Cardiac fibroblast (primary cell): ENCODE measurements at places on chromosomes 5 and 9.

GRCh38 chr5:93644760-93645159, 61.7 kb downstream of the NR2F1 start:
- DNase-seq, result no peak

- DNase-seq, result no peak
These were observed 3.4 kb downstream of the HIGD2A start for GRCh38 chr5:176391999-176392398.

GRCh38 chr9:33818847-33819500, 2.0 kb downstream of the UBE2R2 start:
- DNase-seq, result peak; percentile 35

DNA sequence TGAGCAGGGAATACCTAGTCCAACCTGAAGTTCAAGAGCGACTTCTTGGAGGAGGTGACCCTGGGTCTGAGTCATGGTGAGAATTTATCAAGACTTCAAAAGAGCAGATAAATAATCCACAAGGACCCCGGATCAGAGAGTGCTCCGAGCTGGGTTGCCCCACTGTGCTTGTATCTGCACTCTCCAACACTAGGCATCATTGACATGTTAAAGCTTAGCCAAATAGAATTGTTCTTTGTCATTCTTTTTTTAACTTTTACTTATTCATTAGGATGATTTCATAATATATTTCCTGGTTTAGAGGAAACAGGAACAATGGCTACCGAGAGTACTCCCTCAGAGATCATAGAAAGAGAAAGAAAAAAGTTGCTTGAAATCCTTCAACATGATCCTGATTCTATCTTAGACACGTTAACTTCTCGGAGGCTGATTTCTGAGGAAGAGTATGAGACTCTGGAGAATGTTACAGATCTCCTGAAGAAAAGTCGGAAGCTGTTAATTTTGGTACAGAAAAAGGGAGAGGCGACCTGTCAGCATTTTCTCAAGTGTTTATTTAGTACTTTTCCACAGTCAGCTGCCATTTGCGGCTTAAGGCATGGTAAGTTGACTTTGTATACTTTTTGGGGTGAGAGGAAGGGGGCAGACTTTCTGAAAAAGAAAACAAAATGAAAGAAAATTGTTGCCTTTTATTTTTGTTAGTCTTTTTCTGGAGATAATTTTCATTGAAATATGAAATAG, at the start of gene CARD6:
Gene CARD6, plus strand, starts transcription at position 300 of the 738 bp plus-strand sequence. Its CDS starts 16 bp downstream, at position 316.
- DNase-seq, result peak; percentile 76

DNA sequence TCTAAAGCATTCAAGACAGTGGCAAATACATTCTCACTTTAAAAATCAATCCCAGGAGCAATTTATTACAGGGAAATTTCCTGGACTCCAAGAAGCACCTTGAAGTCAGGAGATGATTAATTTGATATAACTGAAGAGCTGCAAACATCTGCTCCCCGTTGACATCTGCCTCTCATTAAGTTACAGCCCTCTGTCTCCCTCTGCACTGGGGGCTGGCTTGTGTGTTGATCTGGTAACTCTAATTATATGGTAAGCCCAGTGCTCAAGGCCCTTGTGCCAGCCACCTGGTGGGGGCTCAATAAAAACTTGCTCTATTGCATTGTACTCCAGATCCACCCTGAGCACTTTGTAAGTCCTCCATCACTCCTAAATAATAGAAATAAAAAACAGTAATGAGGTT, 131.1 kb upstream of the ZNF462 start:
- no peak for DNase-seq

GRCh38 chr5:116374434-116374852, 200.2 kb downstream of the SEMA6A start:
- DNase-seq, result no peak

GRCh38 chr5:117889596-117889995, 1098.8 kb downstream of the DTWD2 start:
- DNase-seq, result peak; percentile 64

DNA sequence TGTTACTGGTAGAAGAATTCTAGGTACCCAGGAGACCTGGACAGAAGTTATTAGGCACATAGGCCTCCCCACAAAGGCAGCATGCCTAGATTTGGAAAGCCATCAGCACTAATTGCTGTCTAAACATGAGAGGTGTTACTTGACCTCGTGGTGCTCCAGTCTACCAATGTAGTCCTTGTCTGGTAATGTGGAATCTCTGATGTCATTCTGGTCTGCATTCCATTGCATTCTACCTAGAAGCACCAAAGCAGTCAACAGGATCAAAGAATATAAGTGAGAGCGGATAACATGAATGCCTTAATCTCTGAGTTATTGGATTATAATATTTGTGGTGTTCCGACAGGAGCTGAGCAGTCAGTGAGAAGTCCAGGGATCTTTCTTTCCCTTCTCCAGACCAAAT, 175.2 kb downstream of the PSAT1 start:
- no peak for DNase-seq

DNA sequence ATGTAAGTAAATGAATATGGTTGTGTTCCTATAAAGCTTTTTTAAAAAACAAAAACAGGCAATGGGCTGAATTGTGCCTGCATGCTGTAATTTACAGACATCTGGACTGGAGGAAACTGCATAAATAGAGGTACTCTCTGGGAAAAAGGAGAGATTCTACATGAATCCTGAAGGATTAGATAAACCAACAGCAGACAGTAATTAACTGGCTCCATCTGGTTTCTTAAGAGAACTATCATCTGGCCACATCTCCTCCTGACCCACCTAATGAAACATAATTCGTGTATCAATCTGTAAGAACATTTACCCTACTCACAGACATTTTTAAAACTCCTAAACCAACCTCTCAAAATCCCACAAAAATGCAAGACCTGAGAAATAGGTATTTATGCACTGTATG, 528.1 kb upstream of the ST8SIA4 start:
- DNase-seq, result no peak

GRCh38 chr5:91373600-91373999, 9.5 kb downstream of the ARRDC3 start:
- DNase-seq, result peak; percentile 3

DNA sequence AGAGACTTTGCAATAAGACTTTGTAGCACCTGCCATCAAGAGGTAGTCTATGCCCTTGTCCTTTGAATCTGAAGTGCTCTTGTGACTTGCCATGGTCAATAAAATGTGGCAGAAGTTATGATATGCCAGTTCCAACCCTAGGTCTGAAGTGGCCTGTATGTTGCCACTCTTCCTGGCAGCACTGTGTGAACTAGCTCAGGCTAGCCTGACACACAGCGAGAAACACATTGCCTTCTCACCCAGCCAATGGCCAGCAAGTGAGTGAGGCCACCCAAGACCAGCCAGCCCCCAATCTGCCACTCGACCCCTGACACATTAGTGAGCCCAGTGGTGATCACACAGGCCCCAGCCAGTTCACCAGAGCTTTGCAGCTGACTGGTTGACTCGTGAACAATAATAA, 52.7 kb upstream of the OSMR start:
- no peak for DNase-seq

GRCh38 chr9:78462611-78463010, 165.7 kb downstream of the PSAT1 start:
- no peak for DNase-seq

- DNase-seq, result peak; percentile 60
These were observed 5.2 kb downstream of the LRRTM2 start for GRCh38 chr5:138869763-138870500.

GRCh38 chr9:6106711-6107339, 91.4 kb upstream of the RANBP6 start:
- peak; percentile 55 for DNase-seq

GRCh38 chr9:38421498-38422211, 2.6 kb downstream of the IGFBPL1 start:
- DNase-seq, result no peak

GRCh38 chr9:131669269-131670157, 70.4 kb downstream of the RAPGEF1 start:
- DNase-seq, result no peak

GRCh38 chr9:99459919-99460318, 237.8 kb downstream of the SEC61B start:
- no peak for DNase-seq

GRCh38 chr9:27350382-27350976, 53.5 kb upstream of the EQTN start:
- no peak for DNase-seq

DNA sequence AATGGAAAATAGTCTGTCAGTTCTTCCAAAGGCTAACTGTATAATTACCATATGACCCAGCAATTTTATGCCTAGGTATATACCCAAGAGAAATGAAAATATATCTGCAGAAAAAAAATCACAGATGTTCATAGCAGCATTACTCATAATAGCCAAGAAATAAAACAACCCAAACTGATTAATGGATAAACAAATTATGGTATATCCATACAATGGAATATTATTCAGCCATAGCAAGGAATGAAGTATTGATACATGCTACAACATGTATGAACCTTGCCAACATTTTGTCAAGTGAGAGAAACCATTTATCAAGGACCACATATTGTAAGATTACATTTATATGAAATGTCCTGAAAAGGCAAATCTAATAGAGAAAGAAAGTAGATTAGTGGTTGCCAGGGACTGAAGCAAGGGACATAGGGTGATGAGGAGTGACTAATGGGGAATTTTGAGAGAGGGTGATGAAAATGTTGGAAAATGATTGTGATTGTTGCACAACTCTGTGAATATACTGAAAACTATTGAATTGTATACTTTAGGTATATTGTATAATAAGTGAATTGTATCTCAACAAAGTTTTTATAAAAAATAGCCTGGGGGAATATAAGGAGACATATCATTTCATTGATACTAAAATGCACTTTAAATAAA, 114.4 kb downstream of the PBX3 start:
- DNase-seq, result peak; percentile 20

DNA sequence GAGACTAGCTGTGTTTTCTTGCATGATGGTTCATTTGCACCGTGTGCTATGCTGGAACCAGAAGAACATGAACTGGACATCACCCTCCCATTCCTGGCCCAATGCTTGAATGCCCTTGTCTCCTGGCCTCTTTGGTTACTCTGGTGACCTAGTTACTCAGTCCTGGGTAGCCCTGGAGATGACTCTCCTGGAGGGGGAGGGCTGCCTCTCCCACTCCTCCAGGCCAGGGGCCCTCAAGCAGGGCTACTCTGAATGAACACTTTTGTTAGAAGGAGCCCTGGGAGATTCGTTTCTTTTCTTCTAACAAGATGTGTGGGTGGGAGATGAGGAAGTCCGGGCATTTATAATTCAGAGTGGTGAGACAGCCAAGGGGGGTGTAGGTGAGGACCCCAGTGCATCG, 12.0 kb upstream of the NKX2-5 start:
- DNase-seq, result no peak

- DNase-seq, result no peak
These were observed 218.4 kb downstream of the GAPVD1 start for GRCh38 chr9:125479846-125480615.

GRCh38 chr5:126274076-126274762, 149.0 kb upstream of the GRAMD2B start:
- no peak for DNase-seq

DNA sequence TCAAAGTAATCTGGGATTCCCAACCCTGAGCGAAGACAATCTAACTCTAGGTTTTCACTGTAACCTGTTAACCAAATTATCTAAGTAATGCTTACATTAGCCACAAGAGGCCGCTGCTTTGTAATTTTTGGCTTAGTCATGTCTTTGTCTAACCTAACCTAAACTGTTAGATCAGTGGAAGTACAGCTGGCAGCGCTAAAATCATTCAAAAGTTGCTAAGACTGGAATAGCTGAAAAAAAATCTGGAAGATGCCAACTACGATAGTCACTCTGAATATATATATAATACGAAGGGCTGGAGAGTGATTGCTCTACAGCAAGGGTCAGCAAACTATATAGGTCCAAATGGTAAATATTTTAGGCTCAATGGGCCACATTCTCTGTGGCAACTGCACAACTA, 60.2 kb downstream of the FBXO38 start:
- DNase-seq, result peak; percentile 83

- no peak for DNase-seq
These were observed 1.5 kb upstream of the PRDM12 start for GRCh38 chr9:130662970-130663257.

GRCh38 chr9:79129865-79130480, 441.8 kb upstream of the TLE4 start:
- peak; percentile 67 for DNase-seq
